ENCODE measurements at places on chromosomes 2 and 18. TPM values are rescaled to one million over a fixed set of nuclear protein-coding genes. Genes with fewer than 3 reads are reported as not detected.

The ADCY3 gene
- 43.0 TPM for total RNA-seq

The ALKAL2 gene
- 1.1 TPM for total RNA-seq

The HOXD11 gene
- total RNA-seq = not detected

The TNFRSF11A gene
- total RNA-seq = 25.6 TPM

The RETREG2 gene
- 94.7 TPM for total RNA-seq

The IL37 gene
- total RNA-seq = 0.39 TPM

The RAMP1 gene
- 11.8 TPM for total RNA-seq

The GBX2 gene
- total RNA-seq = not detected

The RTP5 gene
- total RNA-seq = not detected

The CCDC148 gene
- total RNA-seq = not detected

The RAX gene
- not detected for total RNA-seq

The TSPYL6 gene
- not detected for total RNA-seq

The CROCC2 gene
- total RNA-seq = not detected

The GKN1 gene
- not detected for total RNA-seq

The AFF3 gene
- 1.2 TPM for total RNA-seq

The EVX2 gene
- not detected for total RNA-seq

The MARCHF4 gene
- total RNA-seq = not detected

The LRP2 gene
- total RNA-seq = 0.07 TPM

The ABCB11 gene
- 0.05 TPM for total RNA-seq

The GAREM1 gene
- total RNA-seq = 0.15 TPM

The TEX44 gene
- not detected for total RNA-seq

The IL36B gene
- total RNA-seq = not detected

The MAP3K19 gene
- total RNA-seq = not detected

The NFE2L2 gene
- 76.2 TPM for total RNA-seq

The UGT1A7 gene
- total RNA-seq = not detected

All from T-helper 1 cell treated with Interleukin-12 subunit alpha and Interleukin-12 subunit beta and Interleukin-4 antibody, amounts not matched to agents 30 ng/mL and 1 ng/mL, for 36 hours (primary cell).